ENCODE measurements at places on chromosomes 5 and 9.

GRCh38 chr9:136303825-136304416, at the start of gene CCDC187:
TSS of gene CCDC187 (minus strand) at chr9:136304094. CDS start at chr9:136303830, 264 bp downstream.
- DNase-seq = no peak

- no peak for DNase-seq
Observed at GRCh38 chr9:96085491-96086143, 210.1 kb downstream of the ERCC6L2 start.

DNA sequence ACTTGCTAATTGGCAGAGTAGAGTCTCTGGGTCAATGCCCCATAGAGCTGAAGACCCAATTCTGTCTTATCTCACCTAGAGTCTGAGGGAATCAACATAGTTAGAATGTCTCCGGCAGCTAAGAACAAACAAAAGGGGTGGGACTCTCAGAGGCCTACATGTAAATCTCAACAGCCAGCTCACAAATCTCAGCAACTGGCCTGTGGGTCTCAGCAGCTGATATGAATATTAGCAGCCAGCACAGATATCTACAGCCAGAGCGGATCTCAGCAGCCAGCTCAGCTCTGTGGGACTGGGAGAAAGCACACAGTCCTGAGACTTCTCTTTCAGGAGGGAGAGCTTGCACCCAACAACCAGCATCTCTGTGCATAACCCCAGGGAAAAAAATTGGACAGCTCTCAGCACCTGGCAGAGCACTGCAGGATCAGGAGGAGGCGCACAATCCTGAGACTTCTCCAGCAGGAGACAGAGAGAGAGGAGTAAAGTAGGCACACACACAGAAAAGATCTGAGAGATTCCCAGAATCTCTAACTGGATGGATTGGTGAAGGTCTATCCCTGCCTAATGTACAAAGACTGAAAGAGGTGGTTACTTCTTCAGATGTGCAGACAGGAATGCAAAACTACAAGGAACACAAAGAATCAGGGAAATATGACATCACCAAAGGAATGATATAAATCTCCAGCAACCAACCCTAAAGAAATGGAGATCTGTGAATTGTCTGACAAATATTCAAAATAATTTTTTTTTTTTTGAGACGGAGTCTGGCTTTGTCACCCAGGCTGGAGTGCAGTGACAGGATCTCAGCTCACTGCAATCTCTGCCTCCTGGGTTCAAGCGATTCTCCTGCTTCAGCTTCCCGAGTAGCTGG, 29.2 kb downstream of the KLF4 start:
- no peak for DNase-seq

DNA sequence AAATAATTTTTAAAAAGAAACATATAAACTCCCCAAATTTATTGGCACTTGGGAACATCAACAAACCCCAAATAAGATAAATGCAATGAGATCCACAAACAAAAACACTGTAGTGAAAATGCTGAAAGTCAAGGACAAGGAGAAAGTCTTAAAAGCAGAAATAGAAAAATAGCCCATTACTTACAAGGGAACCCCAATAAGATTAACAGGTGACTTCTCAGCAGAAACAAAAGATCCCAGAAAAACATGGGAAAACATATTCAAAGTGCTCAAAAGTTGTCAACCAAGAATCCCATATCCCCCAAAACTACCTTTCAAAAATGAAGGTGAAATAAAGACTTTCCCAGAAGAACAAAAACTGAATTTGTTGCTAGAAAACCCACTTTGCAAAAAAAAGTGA, 40.0 kb downstream of the FANCC start:
- DNase-seq = no peak

- DNase-seq = no peak
Observed at GRCh38 chr9:137836151-137836830, 41.3 kb upstream of the CACNA1B start.

DNA sequence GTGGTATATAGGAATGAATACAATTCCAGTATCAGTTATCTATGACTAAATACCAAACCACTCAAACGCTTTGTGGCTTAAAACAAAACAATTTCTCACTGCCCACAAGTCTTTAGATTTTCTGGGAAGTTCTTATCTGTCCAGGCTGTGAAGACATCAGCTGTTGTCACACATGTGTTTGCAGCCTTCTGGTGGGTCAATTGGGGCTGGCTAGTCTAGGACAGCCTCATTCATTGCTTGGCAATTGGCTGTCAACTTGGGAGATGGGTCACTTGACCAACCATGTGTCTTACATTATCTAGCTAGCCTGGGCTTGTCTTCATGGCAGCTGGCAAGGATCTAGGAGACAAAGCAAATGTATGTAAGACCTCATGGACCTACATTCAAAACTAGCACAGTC, 53.8 kb upstream of the PAPPA start:
- no peak for DNase-seq
